GM06990 (cell line): ENCODE measurements at places on chromosomes 5 and 9.

- no peak for DNase-seq
These were observed 119.8 kb upstream of the TBC1D2 start for GRCh38 chr9:98375138-98375726.

DNA sequence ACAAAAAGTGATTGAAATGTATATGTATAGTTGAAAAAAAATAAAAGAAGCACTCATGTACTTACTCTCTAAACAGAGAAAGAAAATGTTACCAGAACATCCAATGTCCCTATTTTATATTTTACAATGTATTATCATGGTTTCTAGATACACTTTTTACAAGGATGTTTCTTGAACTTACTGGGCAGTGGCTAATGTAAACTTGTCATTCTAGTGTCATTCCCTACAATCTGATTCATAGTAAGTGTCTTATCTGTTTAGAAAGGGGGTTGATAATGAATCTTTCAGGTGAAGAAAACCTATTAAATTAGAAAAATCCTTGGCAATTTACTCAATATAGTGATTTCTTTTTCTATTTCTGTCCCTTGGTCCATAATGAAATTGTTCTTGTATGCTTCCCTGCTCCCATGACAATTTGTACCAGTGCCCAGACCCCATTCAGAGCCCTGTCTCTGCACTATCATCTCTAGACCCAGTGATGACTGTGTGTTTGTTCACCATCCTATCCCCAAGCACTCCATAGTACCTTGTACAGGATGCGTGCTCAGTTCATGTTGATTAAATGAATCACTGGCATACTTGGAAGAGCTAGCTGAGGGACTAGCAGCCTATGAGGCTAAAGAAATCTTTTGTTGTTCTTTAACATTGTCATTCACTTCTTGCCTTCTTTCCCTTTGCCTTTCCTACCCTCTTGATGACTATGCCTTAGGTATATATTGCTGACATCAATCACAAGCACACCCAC lies 101.2 kb downstream of the HMHB1 start:
- DNase-seq = no peak

DNA sequence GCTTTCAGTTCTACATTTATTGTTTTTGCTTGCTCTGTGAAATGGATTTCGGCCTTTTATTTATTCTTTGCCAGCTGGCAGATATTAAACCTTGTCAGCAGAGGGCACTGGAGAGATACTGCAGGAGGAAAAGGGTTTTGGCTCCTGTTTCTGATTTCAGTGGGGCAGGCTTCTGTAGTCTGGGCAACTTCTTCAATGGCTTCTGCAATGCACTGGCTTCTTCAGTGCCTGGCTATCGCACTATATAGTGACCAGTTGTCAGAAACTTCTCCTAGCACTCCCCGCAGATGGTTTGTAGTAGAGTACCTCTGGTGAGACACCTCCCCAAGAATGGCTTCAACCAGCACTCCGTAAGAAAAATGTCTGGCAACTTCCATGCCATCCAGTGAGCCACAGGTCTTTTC lies 3.2 kb upstream of the NFX1 start:
- DNase-seq = no peak

DNA sequence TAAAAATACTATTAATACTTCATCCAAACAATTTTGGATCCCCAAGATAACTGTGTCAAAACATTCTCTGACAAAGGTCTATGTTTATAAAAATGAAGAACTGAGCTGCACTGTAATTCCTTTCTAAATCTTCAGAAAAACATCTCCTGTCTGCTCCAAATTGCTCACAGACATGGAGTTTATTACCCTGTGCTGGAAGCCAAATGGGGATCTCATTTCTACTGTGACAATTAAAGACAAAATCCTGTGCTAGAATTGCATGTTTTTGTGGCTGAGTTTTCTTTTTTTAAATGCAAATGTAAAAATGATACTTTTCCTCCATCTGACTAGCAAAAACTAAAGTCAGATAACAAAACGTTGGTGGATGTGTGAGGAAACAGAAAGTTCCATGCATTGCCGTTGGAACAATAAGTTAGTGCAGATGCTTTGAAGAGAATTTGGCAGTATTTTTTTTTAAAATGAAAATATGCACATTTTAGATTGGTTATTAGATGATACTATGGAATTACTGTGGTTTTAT lies 93.5 kb downstream of the GNA14 start:
- no peak for DNase-seq

DNA sequence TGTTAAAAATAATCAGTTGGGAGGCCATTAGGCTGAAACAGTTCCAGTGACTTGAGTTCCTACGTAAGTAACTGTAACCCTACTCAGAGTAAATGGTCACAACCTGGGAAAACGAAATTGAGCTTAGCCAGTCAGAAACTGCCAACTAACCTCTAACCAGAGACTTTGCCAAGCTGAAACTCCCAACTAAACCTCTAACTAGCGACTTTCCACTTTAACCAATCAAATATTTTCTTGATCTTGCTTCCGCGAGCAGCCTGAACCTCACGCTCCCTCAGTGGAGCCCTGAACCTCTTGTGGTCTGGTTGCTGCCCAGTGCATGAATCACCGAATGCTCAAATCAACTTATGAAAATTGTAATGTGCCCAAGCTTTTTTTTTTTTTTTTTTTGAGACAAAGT lies 156.2 kb downstream of the MED10 start:
- DNase-seq = no peak

DNA sequence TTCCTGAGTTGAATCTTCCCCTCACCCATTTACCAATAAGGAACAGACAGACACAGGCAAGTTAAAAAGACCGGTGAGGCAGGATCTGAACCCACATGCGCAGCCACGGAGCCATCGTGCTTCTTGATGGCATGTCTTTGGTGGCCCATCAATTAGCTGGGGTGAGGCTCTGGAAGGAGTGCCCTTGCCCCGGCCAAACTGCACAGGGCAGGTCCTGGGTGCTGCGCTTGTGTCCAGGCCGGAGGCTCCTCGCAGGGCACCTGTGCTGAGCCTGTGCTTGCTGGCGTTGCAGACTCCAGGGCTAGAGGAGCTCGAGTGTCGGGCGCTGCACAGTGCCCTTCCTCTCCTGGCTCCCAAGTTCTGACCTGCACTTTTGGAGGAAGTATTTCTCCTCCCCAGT lies 66.4 kb downstream of the PSMB7 start:
- peak; percentile 24 for DNase-seq

DNA sequence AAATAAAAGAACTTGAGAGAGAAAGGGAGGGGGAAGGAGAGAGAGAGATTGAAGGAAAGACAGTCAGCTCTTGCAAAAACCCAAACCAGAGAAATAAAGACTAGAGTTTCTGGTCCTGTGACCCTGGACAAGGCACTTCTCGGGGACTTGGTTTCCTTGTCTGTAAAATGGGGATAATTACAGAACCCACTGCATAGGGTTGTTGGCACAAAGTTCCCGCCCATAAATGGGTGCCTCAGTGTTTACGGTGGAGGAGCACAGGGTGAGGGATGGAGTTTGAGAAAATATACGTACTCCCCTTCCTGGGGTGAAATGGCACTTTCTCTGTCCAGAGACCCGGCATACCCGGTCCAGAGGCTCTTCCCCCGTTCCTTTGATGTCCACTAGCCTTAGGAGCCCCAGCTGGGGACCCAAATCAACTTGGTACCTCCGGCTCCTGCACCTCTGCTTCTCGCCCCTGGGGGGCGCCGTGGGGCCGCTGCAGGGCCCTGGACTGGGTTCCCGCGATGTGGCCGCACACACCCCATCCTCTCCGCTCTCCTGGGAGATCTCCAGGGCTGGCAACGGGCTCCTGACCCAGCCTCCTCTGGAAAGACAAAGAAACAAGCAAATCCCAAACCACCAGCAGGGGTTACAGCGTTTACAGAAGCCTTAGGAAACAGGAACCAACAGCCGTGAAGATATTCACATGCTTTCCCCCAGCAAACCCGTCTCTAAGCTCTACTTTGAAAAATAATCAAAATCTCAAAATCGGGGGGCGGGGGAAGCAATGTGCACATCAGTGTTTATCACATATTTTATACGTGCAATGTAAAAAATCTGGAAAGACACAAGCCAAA lies 26.3 kb downstream of the PTGES start:
- peak; percentile 37 for DNase-seq

GRCh38 chr9:83133316-83133715 lies 70.4 kb upstream of the RASEF start:
- DNase-seq = no peak

DNA sequence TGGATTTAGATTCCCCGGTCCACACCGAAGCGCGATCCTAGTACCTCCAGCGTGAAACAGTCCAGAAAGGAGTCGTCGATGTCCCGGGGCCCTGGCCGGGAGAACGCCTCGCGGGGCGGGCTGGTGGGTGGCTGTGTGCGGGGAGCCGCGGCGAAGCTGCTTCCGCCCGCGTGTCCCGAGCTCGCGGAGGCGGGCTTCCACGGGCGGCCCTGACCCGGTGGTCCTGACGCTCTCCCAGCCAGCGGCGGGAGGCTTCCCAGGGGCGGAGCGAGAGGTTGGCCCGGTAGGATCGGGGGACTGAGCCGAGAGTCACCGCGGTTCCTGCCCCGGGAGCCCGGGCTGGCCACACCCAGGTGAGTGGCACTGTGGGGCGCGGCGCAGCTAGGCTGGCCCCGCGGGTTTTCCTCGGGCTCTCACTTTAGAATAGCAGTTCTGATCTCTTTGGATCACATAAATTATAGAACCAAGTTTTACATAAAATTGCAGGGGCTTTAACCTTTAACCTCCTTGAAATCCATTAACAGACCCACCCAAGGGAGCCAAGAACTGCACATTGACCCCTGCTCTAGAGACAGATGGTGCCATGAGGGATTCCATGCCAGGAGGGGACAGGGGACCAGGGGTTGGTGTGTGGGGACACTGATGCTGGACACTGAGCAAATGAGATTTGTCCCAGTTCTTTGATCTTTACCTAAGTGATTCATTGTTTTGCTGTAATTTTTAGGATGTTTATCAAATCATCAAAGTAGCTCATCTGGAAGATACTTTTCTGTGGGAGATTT lies 29.2 kb upstream of the IL31RA start:
- DNase-seq = no peak
